ENCODE measurements at places on chromosomes 7 and 10.

DNA sequence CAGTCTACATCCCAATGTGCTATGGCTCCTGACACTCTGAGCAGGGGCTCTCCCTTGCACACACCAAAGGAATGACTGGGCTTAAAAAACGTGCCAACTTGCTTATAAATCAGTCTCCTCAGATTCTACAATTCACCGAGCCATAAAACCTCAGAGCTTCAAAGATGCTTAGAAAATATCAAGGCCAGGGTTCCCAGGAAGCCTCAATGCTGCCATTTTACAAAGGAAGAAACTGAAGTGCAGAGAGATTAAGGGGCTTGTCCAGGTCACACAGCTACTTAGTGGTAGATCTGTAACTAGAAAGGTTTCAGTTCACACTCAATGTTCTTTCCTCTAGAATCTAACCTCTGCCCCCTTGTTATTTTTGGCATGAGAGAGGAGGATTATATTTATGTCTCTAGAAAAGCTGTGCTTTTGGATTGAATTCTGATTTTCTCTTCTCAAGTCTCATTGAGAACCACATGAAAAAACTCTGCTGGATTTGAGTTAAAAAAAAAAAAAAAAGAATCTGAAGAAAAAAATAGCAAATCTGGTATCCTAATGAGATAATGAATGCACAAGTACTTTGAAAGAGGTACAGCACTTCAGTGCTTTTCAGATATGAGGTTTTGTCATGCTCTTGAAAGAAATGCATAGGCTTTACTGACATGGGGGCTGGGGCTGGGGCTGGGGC, 22.3 kb upstream of the TSPAN33 start:
- no peak for DNase-seq

DNA sequence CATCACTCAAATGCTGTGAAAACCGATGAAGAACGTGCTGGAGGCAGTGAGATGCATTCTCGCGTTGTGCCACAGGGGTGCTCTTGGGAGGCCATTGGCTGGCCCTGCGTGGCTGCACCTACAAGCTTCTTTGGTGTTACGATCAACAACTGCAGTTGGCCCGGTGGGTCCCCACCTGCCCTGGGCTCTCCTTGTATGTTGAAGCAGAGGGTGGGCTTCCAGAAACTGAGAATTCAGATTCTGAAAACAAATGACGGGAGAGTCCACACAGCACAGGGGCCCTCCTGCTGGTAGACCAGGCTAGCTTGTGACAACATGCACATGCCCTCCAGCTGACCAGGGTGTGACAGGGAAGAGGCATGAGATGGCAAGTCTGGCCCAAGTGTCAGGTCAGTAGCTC, 23.7 kb upstream of the DDC start:
- no peak for DNase-seq

GRCh38 chr10:58414270-58415041, 29.2 kb downstream of the TFAM start:
- no peak for DNase-seq

- DNase-seq: no peak
Measured at GRCh38 chr7:97001656-97002554, 3.4 kb upstream of the DLX6 start.

- no peak for DNase-seq
Measured at GRCh38 chr7:3721422-3721821, 420.4 kb downstream of the SDK1 start.

- no peak for DNase-seq
Measured at GRCh38 chr7:18835001-18835690, 282.3 kb downstream of the TWIST1 start.

- no peak for DNase-seq
Measured at GRCh38 chr7:70580161-70580560, 551.8 kb upstream of the GALNT17 start.

Data from activated T-cell treated with anti-CD3 and anti-CD28 coated beads, Interleukin-2, amount 50 U/mL, for 48 hours (primary cell).